ENCODE measurements at places on chromosomes 7 and 10.

DNA sequence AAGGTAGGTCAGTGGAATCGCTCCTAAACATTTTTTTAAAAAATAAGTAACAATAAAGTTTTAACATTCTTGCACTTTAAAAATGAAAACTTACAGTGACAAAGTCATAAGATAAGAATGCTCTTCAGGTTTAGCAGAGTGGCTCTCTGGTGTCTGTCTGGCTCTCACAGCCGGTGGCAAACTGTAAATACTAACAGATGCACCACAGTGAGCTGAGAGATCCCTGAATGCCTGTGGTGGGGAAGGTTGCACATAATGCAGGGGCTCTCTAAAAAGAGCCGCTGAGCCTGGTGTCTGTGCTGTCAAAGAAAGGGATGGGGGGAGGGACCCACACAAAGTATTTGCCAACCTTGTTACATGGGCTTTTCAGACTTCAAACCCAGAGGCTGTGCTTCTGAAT is 498.3 kb downstream of the CCSER2 start:
- no peak for DNase-seq

- no peak for DNase-seq
These were observed 11.4 kb upstream of the GRB10 start for GRCh38 chr7:50793947-50794570.

GRCh38 chr7:105153531-105153930 is 139.5 kb downstream of the KMT2E start:
- no peak for DNase-seq

GRCh38 chr7:123242467-123243092 is 42.8 kb upstream of the SLC13A1 start:
- no peak for DNase-seq

DNA sequence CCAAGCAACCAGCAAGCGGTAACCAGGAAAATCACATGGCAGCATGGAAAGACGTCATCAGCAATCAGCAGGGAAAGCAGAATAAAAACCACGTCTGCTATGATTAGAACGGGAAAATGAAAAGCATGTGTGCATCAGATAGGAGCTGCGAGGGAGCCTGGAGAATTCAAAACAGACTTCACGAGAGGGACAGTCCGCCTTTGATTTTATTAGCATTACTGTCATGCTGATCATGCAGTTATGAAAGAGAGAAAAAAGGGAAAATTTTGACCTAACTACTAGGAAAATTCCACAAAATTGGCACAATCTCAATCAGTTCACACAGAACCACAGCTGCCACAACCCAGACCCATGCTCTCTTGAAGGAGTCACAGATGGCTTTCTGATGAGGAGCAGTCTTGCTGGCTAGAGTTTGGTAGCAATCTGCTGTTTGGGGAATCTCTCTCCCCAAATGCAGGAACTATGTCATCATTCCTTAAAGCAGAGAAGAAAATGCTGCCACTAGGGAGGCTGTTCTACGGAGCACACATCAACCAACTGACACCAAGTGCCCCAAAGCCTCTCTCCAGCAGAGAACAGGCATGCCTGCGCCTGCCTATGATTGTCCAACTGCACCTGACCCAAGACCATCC is 295.9 kb downstream of the TNS3 start:
- DNase-seq, result no peak

DNA sequence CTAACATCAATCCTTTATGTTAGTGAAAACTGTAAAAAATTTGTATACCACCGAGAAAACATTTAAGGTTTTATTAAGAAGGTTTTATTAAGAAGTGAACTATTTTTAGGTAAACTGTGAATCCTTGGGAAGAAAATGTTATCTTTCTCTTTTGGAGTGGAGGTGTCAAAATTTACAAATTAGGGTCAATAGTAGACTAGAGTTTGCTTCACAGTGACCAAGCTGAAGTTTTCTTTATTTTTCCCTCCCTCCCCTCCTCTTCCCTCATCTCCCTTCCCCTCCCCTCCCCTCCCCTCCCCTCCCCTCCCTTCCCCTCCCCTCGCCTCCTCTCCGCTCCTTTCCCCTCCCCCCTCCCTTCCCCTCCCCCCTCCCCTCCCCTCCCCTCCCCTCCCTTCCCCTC is 168.8 kb downstream of the CNTNAP2 start:
- DNase-seq, result no peak

DNA sequence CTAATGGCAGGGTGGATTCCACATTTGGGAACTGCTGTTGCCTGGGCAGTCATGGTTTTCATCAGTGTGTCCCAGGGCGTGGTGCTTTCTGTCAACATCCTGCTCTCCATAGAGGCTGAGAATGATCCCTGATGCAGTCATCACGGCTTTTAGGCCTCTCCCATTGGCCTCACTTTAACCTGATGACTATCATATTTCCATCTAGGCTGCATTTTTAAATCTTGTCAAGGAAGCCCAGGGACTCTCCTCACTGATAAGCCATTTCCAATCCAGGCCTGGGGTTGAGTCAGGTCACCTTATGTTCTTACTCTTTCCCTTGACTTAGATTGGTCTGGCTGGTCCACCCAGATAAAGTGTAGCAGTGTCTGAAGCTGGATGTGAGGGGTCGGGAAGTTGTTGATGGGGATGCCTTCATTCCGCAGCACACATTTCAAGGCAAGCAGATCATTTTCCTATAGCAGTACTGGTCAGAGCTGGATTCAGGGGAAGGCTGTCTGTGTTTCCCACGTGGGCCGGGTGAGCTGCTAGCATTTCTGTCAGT is 177.0 kb downstream of the AUTS2 start:
- no peak for DNase-seq

DNA sequence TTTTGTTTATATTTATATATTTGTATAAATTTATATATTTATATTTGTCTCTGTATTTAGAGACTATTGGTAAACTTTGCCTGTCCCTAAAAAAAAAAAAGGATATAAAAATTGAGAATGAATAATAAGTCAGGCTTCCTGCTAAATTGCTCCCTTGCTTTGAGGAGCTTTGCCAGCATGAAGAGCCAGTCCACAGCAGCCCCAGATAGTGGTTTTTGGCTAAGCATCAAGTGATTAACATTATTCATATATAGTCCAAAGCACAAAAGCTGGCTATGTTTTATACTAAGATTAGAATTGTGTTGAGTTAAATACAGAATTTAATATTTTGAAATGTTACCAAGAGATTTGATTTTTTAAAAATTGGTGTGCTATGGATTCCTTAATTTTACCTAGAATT is 264.9 kb upstream of the FERD3L start:
- DNase-seq, result no peak

- peak; percentile 37 for DNase-seq
These were observed 704 bp downstream of the ZNRF2 start for GRCh38 chr7:30285067-30285535.

- no peak for DNase-seq
These were observed 63.0 kb upstream of the MPP7 start for GRCh38 chr10:28365840-28366239.

DNA sequence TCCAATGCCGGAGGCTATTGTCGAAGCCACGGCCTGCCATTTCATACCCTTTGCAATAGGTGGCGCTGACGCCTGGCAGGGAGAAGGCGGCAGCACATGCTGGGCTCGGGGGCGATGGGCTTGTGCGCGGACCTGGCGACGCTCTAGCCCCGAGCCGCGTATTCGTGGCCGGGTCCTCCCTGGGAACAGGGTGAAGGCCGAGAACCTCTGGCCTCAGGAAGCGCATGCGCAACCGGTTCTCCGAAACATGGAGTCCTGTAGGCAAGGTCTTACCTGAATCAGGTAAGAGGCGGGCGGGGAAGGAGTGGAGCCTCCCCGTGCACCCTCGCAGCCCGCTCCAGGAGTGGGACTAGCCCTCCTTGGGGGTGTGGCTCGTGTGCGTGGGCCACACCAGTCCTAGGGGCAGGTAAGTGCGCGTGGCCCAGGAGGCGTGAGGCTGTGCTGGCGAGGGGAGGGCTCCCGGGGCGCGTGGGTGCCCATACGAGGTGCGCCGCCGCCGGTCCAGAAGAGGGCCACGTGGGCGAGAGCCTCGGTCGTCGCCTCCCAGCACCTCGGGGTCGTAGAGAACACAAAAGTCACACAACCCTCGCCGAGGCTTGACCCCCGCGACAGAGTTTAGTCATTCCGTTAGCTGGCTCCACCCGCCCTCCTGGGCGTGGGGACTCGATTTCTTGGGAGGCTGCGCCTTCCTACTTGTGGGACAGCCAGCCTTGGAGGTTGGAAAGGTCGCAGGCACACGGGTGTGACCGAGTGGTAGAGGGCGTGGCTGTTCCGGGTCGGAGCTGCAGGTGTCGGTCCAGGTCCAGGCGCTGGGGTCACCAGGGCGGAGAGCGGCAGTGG is 5.6 kb upstream of the MEST start:
- peak; percentile 66 for DNase-seq

DNA sequence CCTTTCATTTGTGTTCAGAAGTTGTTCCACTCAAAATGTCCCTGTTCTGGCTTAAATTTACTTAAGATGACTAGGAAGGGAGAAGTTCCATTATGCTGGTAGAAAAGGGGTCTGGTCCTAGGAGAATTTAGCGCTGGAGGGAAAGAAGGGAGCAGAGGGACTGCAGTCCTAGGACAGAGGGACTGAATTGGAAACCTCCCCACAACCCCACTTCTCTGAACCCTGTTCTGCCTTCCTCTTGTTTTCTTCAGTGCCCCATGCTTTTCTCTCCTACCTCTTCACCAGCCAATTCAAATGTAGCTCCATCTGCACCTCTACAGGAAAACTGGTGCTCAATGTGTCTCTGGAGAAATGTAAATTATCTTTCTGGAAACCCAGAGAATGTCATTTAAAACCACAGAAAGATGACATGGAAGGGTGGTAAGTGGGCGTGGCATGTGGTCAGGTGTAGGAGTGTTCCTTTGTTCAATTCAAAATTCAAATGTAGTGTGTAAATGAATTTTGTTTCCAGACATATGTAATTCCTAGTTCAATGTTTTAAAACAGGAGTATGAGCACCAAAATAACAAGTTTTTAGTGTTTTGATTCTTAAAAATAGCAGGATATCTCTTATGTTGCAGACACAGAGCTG is 24.0 kb upstream of the RHOBTB1 start:
- no peak for DNase-seq

GRCh38 chr10:21529032-21529910 is 3.8 kb upstream of the SKIDA1 start:
- DNase-seq, result no peak

- no peak for DNase-seq
These were observed 89.3 kb downstream of the BEND7 start for GRCh38 chr10:13439313-13440184.

DNA sequence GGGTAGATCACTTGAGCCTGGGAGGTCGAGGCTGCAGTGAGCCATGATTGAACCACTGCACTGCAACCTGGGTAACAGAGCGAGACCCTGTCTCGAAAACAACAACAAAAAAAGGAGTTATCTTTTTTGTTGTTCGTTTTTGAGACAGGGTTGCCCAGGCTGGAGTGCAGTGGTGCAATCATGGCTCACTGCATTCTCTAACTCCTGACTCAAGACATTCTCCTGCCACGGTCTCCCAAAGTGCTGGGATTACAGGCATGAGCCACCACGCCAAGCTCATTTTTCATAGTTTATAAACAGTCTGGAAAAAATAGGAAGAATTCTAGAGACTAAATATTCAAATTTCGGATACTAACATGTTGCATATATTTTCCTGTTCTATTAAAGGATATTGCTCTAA is 29.4 kb downstream of the SFXN4 start:
- DNase-seq, result no peak

DNA sequence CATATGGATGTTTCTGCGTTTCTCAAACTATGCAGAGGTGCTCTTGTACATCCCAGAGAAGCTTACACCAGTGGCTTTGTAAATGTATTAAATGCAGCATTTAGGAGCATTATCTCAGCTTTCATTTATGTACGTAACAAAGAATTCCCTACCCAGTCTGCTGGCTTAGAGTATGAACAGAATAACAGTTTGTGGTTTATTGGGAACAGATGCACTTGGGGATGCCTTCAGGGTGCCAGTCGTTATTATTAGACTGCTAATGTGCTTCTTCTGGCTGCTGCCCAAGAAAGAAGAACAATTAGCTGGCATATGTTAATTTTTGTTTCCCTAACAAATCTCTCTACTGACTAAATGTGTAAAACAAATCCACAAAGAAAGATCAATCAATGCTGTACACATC is 241.9 kb downstream of the FOXP2 start:
- DNase-seq, result no peak

DNA sequence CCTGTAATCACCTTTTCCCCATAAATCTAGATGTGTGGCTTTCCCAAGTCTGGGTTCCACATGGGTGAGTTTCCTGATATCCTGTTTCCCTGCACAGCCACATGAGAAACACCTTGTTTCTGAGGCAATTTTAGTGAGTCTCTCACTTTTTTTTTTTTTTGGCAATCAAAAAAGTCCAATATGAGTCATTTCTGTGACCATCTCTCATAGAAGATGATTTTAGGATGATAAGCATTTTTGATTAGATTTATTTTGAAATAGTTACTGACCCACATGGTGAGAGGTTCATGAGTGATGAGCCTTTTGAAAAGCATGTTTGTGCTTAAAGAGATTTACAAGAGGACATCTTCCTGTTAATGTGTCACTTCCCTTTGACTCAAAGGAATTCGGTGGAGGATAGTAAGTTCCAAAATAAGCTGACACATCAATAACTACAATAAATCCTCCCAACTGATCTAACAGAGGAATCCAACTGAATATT is 464.0 kb downstream of the INHBA start:
- DNase-seq, result no peak

- DNase-seq, result no peak
These were observed 186.4 kb downstream of the NPSR1 start for GRCh38 chr7:34844406-34844805.

GRCh38 chr7:148588168-148588567 is 2.4 kb upstream of the C7orf33 start:
- no peak for DNase-seq

DNA sequence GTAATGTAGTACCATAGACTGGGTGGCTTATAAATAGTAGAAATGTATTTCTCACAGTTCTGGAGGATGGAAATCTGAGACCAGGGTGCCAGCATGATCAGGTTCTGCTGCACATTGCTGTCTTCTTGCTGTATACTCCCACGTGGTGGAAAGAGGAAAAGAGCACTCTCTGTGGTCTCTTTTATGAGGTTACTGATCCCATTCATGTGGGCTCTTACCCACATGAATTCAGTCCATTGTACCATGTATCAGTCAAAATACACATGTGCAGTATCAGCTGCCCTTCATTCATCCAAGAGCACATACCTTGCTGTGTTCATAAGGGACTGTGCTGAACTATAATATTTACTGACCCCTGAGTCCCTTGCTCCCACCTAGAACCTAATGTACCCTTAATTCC is 17.1 kb downstream of the PNLIPRP2 start:
- no peak for DNase-seq

GRCh38 chr7:112059675-112060074 is 146.5 kb downstream of the DOCK4 start:
- no peak for DNase-seq

DNA sequence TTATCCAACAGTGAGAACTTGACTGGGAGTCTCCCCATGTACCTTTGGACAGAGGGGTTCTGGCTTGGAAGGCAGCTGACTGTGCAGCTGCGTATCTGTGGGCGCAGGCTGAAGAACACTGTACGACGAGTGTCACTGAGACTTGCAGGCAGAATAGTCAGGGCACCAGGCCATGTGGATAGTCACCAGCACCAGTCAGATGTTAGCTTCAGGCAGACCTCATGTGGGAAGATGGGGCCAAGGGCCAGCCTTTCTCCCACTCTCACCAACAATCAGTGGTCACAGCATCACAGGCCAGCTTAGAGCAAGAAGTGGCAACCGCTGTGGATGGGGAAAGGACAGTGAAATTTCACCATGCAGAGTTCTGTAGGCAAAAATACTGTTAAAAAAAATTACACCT is 43.4 kb upstream of the GJD4 start:
- no peak for DNase-seq

- DNase-seq, result no peak
These were observed 29.5 kb upstream of the RASGEF1A start for GRCh38 chr10:43296320-43296719.
